PC-3 (cell line): ENCODE measurements at places on chromosomes 12 and 14.

GRCh38 chr14:92471919-92472318 lies 41.7 kb upstream of the RIN3 start:
- peak; percentile 80 for DNase-seq

DNA sequence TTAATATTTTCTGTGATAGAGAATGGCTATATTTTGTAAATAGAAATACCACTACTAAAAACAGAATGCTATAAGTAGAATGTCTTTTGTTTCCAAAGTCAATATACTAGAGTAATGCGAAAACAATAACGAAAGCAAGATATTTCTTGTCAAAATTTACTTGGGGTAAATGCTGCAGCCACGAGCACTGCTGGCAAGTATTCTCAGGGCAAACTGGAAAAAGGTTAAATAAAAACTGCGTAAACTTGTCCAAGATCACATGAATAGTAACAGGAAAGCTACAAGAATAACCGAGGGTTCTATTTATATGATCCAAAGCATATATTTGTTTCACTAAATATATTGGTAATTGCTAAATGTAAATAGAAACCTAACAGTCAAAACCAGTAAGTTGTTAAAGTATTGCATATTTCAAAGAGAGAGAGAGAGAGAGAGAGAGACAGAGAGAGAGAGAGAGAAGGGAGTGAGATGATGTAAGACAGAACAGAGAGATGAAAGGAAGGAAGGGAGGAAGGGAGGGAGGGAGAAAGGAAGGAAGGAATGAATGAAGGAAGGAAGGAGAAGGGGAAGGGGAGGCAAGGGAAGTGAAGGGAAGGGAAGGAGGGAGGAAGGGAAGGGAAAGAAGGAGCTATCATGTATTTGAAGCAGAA lies 231.7 kb downstream of the KCNC2 start:
- no peak for DNase-seq

- peak; percentile 0 for DNase-seq
These were observed 45.8 kb upstream of the IQSEC3 start for GRCh38 chr12:20757-21156.

GRCh38 chr12:1499351-1499750 lies 95.0 kb downstream of the FBXL14 start:
- DNase-seq: no peak

- peak; percentile 96 for DNase-seq
These were observed 116.6 kb downstream of the SLC35F4 start for GRCh38 chr14:57749267-57749666.

DNA sequence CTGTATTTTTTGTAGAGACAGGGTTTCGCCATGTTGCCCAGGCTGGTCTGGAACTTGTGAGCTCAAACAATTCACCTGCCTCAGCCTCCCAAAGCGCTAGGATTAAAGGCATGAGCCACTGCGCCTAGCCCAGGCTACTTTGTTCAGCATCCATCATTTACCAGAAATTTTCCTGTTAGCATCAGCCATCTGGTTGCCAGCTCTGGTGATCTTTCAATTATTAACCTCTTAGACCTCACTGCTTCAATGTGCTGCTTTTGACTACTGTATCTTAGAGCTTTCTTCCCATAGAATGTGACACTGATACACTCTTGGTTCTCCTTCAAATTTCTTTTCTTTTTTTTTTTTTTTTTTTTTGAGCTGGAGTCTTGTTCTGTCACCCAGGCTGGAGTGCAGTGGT lies 5.4 kb upstream of the AMHR2 start:
- no peak for DNase-seq

- DNase-seq: no peak
These were observed 1168.8 kb downstream of the GALC start for GRCh38 chr14:86824167-86824566.

- peak; percentile 51 for DNase-seq
These were observed 53.9 kb downstream of the METTL25 start for GRCh38 chr12:82412246-82412645.

DNA sequence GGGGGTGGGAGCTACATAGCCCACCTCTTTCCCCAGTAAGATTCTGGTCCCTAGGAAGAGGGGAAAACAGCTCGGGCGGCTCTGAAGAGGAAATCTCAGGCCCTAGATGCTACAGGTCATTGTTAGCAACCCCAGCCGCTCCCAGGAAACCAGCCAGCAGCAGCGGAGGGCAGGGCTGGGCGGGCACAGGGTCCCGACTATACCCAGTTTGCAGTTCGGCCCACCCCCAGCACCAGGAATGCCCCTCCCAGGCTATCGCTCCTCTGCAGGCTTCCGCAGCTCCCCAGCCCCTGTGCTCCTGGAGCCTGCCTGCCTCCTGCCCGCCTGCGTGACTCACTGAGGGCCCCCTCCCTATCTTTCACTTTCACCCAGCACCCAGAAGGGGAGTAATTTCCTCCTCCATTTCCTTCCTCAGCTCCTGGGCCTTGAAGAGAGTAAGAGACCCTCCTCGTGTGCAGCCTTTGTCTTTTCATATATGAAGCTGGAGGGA lies 27.2 kb upstream of the PNMA1 start:
- peak; percentile 80 for DNase-seq

- DNase-seq: no peak
These were observed 16.5 kb upstream of the MAPKAPK5 start for GRCh38 chr12:111825509-111825908.

- DNase-seq: peak; percentile 43
These were observed 1.6 kb downstream of the CTDSP2 start for GRCh38 chr12:57844709-57845477.

DNA sequence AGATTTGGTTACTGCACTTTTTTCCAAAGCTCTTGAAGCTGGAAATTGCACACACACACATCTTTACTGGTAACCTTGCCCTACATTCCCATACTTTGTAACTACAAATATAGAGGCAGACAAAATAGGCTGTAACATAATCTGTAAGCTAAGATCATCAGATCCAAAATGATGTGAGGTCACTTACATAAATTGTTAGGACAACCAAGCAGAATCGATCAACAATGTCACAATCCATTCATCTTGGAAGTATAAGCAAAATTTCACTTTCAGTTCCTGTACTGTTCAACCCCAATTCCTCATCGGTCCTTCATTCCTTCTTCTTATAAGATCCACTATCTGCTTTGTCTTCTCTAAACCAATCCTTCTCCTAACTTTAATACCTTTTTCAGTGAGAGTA lies 72.6 kb downstream of the EPS8 start:
- no peak for DNase-seq

- no peak for DNase-seq
These were observed 236.1 kb downstream of the GRIN2B start for GRCh38 chr12:13745111-13745860.

GRCh38 chr12:130079279-130079678 lies 83.0 kb upstream of the FZD10 start:
- DNase-seq: no peak

GRCh38 chr12:24948420-24948756 lies 513 bp downstream of the BCAT1 start:
- DNase-seq: no peak

GRCh38 chr12:64895526-64895925 lies 71.1 kb downstream of the TBC1D30 start:
- DNase-seq: peak; percentile 47

- no peak for DNase-seq
These were observed 589.3 kb downstream of the SOX5 start for GRCh38 chr12:23359975-23360701.

GRCh38 chr14:61330511-61330910 lies 9.1 kb downstream of the PRKCH start:
- no peak for DNase-seq

GRCh38 chr12:118549510-118549980 lies 173.2 kb downstream of the SUDS3 start:
- DNase-seq: no peak

- DNase-seq: no peak
These were observed 70.0 kb downstream of the PDE3A start for GRCh38 chr12:20438299-20438779.

- DNase-seq: peak; percentile 32
These were observed 4.7 kb downstream of the SYNE2 start for GRCh38 chr14:63857466-63858030.

DNA sequence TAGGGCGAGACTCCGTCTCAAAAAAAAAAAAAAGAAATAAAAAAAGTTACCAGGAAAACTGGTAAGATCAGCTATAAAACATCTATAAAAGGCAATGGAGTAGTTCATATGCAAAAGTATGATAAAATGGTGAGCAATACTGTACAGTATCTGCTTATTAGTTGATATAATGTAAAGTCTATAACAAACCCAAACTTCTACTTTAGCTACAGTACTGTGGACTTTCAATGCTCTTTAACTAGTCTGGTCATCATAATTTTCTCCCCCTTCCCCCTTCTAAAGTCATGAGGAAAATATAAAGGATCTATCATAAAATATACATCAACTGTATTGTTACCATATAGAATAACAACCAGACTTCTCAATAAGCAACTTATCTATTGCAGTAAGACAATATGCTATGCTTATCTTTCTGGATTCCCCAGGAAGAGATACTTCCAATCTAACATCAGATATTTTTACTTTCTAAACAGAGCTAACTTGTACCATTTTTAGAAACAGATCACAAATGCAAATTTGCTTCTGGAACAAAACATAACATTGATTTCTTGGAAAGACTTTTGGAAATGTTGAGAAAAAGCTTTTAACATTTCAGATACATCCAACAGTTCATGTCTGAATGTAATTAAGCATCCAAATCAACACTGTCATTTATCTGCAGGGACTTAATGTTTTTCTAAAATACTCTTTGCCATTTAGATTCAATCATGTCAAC lies 43.8 kb downstream of the MDM2 start:
- DNase-seq: no peak

- no peak for DNase-seq
These were observed 53.8 kb downstream of the TESC start for GRCh38 chr12:117045160-117046010.

GRCh38 chr12:53208877-53209463 lies 1.9 kb upstream of the ITGB7 start:
- no peak for DNase-seq

- peak; percentile 46 for DNase-seq
These were observed 4.6 kb downstream of the FBRSL1 start for GRCh38 chr12:132494294-132495164.

GRCh38 chr14:101960225-101960624 lies 4.1 kb upstream of the DYNC1H1 start:
- peak; percentile 48 for DNase-seq

DNA sequence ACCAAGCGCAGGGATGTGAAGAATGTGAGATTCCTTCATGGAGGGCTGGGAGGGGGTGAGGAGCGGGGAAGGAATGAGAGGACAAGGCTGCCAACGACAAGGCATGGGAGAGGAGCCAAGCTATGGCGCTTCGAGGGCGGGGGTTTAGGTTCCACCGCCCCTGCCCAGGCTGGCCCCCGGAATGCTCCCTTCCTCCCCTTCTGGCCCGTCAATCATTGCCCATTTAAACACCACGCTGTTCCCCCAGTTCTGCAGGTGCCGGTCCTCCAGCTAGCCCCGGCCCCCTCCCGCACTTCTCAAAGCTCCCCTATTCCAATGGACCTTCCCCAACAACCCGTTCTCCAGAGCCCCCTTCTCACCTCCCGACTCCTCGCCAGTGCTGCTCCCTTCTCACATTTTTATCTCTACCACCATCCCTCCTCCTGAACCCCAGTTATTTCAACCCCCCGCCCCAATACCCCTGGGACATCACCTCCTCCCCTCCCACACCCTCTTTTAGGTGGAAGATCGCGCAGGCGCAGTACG lies 428 bp downstream of the RNF41 start:
- DNase-seq: peak; percentile 52

GRCh38 chr12:75655315-75655806 lies 144.0 kb upstream of the KRR1 start:
- no peak for DNase-seq

GRCh38 chr12:7555752-7556151 lies 52.2 kb upstream of the CD163 start:
- peak; percentile 4 for DNase-seq

DNA sequence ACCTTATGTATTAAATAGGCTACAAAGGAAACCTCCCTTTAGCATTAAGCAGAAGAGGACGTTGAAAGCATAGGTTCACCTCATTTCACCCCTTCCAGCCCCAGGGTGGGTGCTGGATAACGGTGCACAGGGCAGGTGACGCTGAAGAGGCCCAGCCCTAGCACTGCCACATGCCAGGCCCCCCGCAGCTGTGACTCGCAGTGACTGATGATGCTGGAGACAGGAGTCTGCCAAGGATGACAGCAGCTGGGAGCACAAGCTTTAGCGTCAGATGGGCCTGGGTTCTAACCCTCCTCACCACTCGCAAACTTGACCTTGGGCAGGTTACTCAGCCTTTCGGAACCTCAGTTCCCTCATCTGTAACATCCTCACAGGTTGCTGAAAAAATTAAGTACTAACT lies 76.7 kb downstream of the TBK1 start:
- peak; percentile 13 for DNase-seq

- peak; percentile 69 for DNase-seq
These were observed 207.9 kb downstream of the SYNE2 start for GRCh38 chr14:64060648-64061096.

- no peak for DNase-seq
These were observed 9.3 kb downstream of the CACNB3 start for GRCh38 chr12:48827513-48828096.

DNA sequence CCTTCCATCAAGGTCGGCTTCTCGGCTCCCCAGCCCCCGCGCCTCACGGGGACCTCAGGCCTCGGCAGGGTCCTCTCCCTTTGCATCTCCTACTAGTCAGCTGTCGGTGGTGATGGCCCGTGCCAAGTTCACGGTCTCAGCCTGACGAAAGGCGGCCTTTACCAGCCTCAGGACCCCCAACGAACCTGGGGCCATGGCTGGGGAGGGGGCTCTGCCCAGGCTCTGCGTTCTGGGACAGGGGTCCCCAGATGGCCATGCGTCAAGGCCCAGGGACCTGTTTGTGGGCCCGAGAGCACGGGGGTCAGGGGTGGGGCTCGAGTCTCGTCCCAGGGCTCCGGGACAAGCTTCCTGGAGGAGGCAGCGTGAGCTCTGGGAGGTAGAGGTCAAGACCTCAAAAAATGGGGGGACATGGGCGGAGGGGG lies 32.8 kb upstream of the DEGS2 start:
- DNase-seq: no peak

DNA sequence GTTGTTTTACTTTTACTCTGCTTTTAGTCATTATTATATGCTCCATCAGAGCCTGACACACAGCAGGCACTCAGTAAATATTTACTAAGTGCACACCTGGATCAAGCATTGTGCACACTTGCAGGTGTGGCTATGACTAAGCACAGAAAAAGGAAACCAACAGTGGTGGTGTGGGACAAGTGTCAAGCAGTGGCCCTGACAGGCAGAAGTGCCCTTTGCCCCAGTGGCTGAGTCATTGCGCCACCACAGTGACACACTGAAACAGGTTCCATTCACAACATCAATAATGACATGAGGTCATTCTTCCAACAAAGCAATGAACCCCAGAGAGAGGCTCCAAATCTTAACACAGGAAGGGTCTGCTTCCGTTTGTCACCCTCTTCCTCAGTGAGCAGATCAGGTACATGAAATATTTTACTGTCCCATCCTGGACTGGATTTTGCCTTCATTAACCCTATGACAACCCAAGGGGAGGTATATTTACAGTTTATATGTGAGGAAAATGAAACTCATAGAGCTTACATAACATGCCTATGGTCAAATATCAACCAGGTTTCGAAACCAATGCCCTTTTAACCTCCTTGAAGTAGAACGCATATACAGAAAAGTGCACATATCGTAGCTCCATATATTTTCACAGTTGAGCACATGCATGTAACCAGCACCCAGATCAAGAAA lies 82.6 kb upstream of the GTF2A1 start:
- DNase-seq: peak; percentile 97

GRCh38 chr12:110940933-110941332 lies 20.6 kb upstream of the MYL2 start:
- DNase-seq: no peak

GRCh38 chr12:22969521-22969920 lies 344.6 kb downstream of the ETNK1 start:
- no peak for DNase-seq

- DNase-seq: no peak
These were observed 155.1 kb downstream of the CCDC59 start for GRCh38 chr12:82203086-82203485.

GRCh38 chr12:29569132-29569757 lies 71.8 kb upstream of the OVCH1 start:
- DNase-seq: peak; percentile 44
